ENCODE measurements at places on chromosomes 1 and 21.

DNA sequence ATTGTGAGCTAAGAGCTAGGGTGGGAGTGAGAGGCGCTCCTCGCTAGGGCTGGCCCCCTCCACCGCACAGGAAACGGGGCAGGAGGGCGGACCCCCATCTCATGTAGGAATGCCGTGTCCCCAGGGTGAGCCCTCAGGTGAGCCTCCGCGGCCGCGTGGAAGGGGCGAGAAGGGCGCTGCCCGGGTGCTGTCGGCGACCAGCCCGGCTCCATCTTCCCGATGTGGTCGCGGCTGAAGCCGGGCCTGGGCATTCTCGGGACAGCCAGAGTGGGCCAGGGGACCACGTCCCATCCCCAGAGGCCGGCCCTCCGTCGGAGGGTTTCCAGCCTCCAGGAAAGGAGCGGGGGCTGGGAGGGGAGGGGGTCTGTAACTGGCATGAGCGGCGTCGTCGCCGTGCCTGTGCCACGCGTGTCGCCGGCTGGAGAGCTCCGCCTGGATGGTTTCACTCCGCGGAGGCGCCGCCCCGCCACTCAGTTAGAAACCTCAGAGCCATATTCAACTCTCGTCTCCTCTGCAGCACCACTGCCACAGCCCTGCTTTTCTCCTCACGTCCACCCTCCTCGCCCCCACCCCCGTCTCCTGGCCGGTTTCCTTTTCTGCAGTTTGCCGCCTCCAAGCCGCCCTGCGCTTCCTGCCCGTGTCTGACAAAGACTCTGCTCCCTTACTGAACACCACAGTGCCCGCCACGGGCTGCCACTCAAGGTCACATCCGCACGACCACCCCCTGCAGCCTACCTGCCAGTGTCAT is at the start of gene TMEM269:
TMEM269 (plus strand) TSS at position 46 of the 748 bp plus-strand sequence. CDS start 4,903 bp downstream, outside the sequence.
- no peak for DNase-seq

GRCh38 chr1:214838351-214838750 is 235.4 kb downstream of the CENPF start:
- DNase-seq: no peak

DNA sequence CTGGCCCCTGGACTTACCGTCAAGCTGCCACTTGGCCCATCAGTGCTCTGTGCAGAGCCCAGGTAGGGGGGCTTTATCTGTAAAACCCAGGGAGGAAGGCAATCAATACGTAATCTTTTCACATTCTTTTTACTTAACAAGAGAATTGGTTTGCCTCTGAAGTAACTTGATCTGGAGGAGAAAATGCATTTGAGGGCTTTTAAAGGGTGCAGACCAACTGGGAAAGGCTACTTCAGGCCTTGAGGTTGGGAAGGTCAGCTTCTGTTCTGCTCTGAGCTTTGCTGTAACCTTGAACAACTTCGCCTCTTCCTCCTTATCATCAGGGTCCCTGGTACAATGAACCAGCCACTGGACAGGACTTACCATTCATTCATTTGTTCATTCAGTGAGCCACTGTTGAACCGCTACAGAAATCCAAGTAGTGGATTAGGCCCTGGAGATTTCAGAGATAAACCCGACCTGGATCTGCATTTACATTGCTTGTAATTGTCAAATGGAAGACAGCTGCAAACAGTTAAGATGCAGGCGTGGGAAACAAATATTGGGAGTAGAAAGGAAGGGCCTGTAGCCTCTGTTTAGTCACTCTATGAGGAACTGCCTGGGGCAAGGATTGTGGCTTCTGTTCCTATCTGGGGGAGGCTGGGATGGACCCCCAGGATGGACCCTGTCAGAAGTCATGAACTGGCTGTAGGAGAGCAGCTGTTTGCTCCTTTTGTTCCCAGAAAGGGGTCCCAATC is 90.9 kb downstream of the MAN1C1 start:
- no peak for DNase-seq

DNA sequence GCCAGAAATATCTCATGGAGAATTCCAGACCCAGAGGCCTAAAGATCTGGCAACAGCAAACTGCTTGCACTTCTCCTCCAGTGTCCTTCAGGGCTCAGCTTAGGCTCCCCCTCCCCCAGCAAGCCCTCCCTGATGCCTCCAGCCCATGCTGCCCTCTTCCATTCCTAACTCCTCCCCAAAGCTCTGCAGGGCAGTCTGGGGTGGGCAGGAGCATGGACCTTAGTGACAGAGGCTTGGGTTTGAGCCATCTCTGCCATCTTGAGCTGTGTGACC is 436.8 kb downstream of the PTPRU start:
- no peak for DNase-seq

- DNase-seq: no peak
Observed at GRCh38 chr21:26140164-26140579, 30.4 kb downstream of the APP start.

DNA sequence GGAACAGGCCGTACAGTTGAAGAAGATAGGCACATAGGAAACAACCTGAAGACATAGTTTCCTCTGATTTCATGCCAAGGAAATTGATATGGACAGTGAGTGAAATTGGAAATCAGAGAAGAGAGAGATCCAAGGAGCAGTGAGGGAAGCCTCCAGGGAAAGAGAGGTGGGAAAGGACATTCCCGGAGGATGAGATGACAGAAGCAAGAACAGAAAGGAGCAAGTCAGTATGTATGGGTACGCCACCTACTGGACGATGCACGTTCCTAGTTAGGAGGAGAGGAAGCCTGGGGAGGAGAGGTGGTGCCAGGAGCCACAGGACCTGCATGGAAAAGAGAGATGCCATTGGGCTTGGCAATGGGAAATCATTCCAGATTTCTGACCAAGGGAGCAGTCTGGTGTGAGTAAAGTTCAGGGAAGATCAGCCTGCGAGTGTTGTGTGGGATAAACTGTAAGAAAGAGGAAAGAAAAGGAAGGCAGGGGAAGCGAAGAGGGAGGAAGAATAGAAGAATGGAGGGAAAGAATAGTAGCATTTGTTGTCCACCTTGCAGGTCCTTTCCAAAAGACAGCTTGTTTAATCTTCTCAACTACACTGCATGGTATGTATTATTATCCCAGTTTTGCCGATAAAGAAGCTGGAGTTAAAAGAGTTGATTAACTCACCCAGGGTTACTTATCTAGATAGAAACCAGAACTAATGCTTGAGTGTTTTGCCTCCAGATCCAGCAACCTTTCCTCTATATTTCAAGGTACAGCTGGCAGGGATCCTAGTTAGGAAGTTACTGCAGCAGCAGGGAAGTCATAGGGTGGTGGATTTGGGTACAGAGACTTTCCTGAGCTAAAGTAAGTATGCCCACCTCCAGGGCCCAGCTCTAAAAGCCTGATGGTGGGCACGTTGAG is 27.4 kb downstream of the C1orf116 start:
- no peak for DNase-seq

DNA sequence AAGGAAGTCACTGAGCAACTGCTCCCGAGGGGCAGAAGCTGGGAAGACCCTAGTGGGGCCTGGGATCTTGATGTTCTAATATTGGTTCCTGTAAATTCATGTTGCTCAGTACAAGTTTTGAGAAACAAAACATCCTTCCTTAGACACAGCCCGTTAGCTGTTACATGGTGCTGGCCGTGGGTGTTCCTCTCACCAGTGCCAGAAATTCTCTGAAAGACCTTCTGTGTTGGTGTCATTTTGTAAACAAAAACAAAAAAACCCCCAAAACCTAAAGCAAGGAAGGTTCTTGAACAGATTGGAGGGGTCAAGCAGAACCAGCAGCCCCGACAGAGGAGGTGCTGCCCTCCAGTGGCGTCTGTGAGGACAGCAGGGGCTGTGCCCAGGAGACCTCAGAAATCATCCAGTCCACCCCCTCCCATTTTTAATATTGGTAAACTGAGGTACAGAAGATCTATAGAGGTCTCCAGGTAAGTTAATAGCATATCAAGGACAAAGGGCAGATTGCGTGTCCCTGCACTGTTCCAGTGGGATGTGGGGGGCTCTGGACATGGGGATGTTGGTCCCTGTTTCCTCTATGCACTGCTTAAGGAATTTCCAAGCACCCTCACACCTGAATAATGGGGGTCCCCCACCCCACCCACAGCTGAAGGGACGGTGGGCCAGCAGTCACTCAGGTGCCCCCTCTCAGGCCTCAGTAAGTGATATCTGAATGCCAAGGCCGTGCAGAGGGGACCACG is 38.2 kb downstream of the SLC2A7 start:
- DNase-seq: peak; percentile 36

DNA sequence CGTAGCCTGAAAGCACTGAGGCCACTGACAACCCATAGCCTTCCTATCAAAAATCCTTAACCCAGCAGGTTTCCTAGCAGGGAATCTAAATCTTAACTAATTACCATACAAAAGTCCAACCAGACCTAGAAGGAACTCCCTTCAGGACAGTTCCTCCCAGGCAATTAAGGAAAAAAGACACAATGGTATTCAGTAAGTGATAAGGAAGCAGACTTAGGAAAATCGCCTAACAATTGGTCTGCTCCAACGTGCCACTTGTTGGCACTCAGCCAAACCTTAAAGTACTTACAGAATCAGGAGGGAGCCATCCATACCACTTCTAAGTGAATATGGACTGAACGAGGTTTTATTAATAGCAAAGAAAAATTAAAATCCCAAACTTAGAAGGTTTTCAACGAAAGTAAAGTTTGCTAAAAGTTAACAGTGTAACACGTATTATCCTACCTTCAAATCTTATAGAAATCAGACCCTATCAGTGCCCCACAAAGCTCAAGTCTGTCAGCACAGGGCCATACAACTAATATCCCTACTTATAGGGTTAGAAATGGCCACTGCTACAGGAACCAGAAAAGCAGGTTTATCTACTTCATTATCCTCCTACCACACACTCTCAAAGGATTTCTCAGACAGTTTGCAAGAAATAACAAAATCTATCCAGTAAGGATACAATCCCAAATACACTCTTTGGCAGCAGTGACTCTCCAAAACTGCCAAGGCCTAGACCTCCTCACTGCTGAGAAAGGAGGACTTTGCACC is 29.0 kb downstream of the SPATA6 start:
- no peak for DNase-seq

DNA sequence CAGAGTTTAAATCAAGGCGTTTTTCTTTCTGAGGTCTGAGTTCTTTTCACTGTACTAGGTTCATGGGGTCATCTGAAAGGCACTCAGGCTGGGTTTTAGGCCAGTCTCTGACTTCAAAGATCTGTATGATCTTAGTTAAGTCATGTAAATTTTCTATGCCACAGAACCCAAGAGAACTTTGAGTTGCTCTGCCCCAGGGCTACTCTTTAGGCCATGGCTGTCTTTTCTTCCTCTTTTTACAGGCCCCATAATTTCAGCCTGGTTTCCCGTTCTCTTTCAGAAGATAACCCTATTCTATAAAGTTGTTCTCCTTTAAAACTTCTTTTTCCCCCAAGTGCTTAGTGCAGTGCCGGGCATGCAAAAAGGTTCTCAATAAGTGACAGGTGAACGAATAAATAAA is 26.1 kb downstream of the METTL13 start:
- no peak for DNase-seq

GRCh38 chr1:19400875-19401534 is 84.3 kb downstream of the CAPZB start:
- DNase-seq: no peak

GRCh38 chr1:88237058-88237457 is 447.0 kb upstream of the PKN2 start:
- DNase-seq: no peak

- DNase-seq: no peak
Observed at GRCh38 chr1:147902253-147902845, at the start of gene GJA8. TSS of gene GJA8 (plus strand) at chr1:147902795. CDS start at chr1:147907956, 5,161 bp downstream.

DNA sequence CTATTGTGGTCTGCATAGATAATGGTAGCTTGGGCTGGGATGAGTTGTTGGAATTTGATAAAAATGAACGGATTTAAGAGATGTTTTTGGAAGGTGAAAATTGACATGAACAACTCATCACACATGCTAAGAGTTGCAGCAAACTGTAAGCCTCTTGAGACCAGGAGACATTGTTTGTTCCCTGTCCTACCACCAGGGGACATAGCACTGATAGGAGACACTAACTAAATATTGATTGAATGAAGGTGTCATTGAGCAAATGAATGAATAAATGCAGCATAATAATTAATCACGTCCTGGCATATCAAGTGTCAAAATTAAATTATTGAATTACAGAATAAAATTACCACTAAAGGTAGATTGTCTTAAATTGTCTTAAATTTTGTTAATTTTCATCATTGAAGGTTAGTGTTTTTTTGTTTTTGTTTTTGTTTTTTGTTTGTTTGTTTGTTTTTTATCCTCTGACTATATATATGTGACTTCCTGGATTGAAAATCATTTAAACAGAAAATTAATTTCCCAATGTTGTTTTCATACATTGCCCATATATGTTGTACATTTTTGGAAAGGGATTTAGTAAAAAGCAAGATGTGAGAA is 285.3 kb upstream of the C1orf105 start:
- DNase-seq: no peak

DNA sequence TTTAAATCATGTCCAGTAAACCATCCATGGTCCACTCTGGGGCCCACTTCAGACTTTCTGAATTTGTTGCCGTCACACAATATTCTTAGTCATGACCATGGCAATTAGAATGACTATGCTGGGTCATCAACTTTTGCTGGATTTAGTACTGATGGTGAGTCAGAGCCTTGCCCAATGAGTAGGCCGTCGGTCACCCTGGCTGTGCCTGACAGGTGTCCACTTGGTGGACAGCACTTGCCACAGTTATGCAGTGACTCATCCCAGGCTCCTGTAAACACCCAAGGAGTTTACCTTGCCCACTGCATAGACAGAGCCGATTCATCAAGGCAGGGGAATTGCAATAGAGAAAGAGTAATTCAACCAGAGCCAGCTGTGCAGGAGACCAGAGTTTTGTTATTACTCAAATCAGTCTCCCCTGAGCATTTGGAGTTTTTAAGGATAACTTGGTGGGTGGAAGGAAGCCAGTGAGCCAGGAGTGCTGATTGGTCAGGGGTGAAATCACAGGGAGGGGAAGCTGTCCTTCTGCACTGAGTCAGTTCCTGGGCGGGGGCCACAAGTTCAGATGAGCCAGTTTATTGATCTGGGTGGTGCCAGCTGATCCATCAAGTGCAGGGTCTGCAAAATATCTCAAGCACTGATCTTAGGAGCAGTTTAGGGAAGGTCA is 333.8 kb downstream of the PTPRU start:
- DNase-seq: no peak

- DNase-seq: no peak
Observed at GRCh38 chr1:66777831-66778230, 23.2 kb downstream of the INSL5 start.

GRCh38 chr1:73611681-73612080 is 586.3 kb downstream of the LRRIQ3 start:
- DNase-seq: no peak

DNA sequence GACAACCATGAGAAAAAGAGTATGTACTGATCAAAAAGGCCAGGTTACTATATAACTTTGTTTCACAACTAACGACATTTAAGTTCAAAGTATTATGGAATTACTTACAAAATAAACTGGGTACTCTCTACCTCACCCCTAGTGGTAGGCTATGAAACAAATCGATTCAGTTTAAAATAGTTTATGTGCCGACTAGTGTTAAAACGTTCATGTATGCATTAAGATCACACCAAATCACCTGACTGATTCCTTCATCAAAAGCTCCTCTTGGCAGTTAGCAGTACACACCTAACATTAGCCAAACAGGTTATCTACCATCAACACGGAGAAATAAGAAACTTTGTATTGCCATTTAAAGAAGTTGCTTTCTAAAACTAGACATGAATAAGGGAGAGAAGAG is 137.1 kb downstream of the AKT3 start:
- peak; percentile 6 for DNase-seq

GRCh38 chr1:206636671-206637070 is 1.3 kb downstream of the DYRK3 start:
- DNase-seq: no peak
